ENCODE measurements at places on chromosomes 1 and 21. TPM values are rescaled to one million over a fixed set of nuclear protein-coding genes. Genes with fewer than 3 reads are reported as not detected.

Gene TINAGL1
- 2.8 TPM for total RNA-seq

Gene LAX1
- not detected for total RNA-seq

Gene PCSK9
- total RNA-seq, result 37.8 TPM

Gene APOBEC4
- total RNA-seq, result not detected

Gene AZIN2
- total RNA-seq, result 5.2 TPM

Gene BCL2L15
- total RNA-seq, result not detected

Gene CRP
- total RNA-seq, result not detected

Gene FCAMR
- not detected for total RNA-seq

Gene LRRC53
- not detected for total RNA-seq
